HL-60 (cell line): ENCODE measurements at places on chromosomes 4 and X.

DNA sequence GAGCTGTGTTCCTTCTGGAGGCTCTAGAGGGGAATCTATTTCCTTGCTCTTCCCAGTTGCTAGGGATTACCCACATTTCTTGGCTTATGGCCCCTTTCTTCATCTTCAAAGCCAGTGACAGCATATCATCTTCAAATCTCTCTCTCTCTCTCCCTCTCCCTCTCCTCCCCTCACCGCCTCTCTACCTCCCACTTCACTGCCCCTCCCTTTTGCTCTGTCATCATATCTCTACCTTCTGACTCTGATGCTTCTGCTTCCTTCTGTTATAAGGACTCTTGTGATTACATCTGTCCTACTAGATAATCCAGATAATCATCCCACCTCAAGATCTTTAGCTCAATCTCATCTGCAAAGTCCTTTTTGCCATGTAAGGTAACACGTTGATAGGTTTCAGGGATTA lies 93.1 kb upstream of the TEX13D start:
- DNase-seq, result no peak

DNA sequence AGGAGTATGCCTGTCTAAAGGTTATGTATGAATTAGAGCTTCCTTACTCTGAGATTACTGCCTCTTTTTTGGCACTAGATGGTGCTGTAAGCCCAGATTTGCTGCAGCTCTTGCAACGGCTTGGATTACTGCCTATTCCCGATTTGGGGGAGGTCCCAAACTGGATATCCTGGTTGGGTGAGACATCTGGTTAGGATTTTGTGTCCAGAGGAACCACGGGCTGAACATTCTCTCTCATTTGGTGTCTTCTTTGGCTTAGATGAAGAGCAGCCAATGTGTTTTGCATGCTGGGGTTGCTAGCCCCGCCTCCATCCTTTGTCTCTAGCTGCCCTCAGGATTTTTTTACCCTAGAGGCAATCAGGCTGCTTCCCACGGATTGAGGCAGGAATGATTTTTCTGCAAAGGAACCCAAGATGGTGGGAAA lies 31.9 kb downstream of the F8A1 start:
- DNase-seq, result no peak

GRCh38 chr4:87219632-87220093 lies 755 bp downstream of the KLHL8 start:
- DNase-seq, result no peak

DNA sequence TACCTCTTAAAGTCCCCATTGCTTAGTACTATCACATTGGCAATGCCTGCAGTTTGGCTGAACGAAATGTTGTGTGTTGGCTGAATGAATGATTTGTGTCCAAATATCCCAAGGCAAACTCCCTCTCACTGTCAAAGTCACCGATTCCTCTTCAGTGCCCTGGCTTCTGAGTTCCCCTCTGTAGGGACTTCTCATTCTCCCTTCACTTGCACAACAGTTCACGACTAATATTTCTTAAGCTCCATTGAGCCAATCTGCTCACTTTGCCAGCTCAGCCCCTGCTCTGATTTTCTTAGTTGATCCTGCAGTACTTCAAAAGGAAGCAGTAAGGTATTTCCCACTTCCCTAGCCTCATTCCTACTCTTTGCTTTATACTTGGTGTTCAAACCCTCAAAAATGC lies 21.9 kb upstream of the PACRGL start:
- DNase-seq, result no peak

DNA sequence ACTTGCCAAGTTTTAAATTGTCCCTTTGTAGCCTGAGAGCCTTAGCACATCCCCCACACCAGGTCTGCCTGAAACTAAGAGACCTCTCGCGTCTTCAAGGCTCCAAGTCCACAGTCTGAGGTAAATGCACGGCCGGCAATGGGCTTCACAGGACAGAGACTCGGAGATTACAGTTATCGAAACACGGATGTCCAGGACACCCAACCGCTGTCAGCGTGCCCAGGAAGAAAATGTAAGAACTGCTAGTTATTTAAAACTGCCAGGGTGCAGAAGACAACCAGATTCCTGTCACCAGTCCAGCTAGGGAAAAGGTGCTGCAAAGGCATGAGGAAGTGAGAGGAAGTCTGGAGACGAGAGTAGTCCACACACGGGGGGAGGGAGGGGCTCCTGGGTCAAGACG lies 28.9 kb downstream of the ZNF827 start:
- DNase-seq, result no peak

GRCh38 chr4:140609548-140610425 lies 41.0 kb upstream of the UCP1 start:
- no peak for DNase-seq

DNA sequence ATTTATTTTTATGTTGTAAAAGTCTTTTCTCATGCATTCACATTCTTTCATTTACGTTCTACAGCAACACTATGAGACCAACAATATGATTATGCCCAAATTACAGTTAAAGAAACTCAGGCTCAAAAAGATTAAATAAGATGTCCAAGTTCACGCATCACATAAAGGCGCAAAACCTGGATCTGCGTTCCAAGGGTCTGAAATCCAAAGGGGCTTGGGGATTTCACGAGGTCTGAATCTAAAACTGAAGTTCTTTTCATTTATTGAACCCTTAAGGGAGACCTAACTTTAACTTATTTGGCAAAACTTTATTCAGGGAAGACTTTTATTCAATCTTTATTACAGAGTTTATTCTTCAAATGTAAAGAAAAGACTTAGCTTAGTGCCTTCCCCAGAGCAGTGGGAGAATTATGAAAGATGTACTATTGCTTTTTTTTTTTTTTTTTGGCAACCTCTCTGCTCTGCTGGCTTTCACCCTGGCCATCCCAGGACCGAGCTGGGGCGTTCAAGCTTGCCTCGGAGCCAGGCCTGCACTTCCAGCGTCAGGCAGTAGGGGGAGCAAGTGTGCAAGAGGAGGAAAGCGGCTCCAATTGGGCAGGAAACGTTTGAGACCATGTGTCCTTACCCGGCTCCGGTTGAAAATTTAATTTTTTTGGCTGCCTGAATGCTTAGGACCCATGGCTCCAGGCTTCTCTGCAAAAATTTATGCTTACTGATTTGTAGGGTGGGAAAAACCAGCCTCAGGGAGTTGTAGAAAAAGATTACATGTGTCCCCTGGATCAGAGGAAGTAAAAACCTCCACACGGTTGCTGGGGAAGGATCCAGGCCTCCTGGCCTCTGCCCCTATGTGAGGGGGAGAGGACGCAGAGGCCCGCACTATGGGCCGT lies 344.3 kb upstream of the KLF3 start:
- peak; percentile 95 for DNase-seq

DNA sequence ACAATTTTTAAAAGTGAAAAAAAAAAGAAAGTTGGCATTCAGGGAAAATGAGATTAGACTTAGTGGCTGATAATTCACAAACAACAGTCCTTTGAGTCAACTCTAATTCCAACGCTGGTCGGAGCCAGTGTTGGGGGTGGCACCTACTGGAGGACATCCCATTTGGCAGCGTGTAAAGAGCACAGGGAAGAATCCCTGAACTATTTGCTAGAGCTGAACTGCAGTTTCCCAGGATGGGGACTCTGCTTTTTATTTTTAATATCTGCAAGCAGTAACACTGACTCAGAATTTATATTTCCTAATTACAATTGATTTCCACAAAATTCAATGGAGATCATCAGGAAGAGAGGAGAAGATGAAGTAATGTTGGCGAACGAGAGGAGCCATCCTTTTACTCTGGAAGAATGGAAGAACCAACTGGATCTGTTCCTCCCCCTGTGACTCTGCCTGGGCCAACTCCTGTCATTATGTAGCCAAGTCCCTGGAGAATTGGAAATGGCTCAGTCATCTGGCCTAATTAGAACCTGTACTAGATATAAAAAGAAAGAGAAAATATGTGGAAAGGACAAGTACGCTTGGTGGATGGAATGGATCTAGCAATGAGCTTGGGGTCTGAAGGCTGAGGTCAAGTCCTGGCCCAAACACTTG lies 76.7 kb downstream of the IRF2 start:
- no peak for DNase-seq
